PC-9 (cell line): ENCODE measurements at places on chromosomes 12 and 14.

GRCh38 chr14:83638748-83639504, 1891.0 kb upstream of the FLRT2 start:
- no peaks in the 10 kb centered on the region for H3K36me3 ChIP-seq
- peak overlapping the region; percentile 42; the same call in 1 of the 2 replicates for H3K4me3 ChIP-seq
- H3K27ac ChIP-seq: no peak overlapping the region
- no peak for DNase-seq

DNA sequence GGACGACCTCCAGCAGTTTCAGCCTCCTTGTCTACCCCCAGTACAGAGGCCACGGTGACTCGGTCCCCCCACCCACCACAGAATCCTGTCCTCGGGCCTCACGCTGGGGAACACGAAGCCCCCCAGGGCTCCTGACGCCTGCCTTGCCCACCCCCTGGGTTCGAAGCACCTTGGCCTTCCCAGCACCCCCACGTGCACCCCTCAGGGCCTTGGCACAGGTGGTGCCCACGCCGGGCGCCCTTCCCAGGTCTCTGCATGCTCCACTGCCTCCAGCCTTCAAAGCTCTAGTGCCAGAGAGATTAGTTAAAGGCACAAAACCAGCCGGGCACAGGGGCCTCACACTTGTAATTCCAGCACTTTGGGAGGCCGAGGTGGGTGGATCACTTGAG, 61.8 kb downstream of the NOC4L start:
- H3K27ac ChIP-seq: no peak overlapping the region
- peaks cover 99% of the 10 kb centered on the region for H3K27me3 ChIP-seq
- no peak for DNase-seq
- no peaks in the 10 kb centered on the region for H3K36me3 ChIP-seq
- H3K4me1 ChIP-seq: no peaks in the 10 kb centered on the region

- H3K27ac ChIP-seq: peak overlapping the region; percentile 89
- H3K36me3 ChIP-seq: no peaks in the 10 kb centered on the region
- H3K27me3 ChIP-seq: no peaks in the 10 kb centered on the region
These were observed 911 bp upstream of the SCNN1A start for GRCh38 chr12:6376079-6376869.

GRCh38 chr14:68683326-68683725, 109.5 kb downstream of the ZFP36L1 start:
- H3K27me3 ChIP-seq: no peaks in the 10 kb centered on the region
- peak overlapping the region; percentile 90 for H3K27ac ChIP-seq
- no peak overlapping the region for H3K4me3 ChIP-seq
- no peaks in the 10 kb centered on the region for H3K36me3 ChIP-seq
- no peak for DNase-seq
- peaks cover 73% of the 10 kb centered on the region for H3K4me1 ChIP-seq

DNA sequence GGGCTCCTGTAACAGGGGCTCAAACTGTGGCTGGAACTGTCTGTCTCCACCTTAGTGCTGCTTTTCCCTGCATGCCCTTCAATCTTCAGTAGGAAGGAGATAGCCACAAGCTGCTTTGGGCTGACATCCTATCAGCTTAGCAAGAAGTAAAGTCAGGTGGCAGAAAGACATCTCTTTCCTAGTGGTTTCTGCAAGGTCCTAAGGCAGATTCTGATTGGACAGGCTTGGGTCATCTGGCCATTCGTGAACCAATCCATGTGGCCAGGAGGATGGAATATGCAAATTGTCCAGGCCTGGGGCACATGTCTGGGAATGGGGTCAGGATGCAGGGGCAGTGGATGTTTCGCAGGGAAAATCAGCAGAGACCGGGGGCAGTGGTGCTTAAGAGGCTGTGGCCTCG, 5.2 kb downstream of the RITA1 start:
- H3K4me1 ChIP-seq: peaks cover 42% of the 10 kb centered on the region
- DNase-seq: no peak
- peaks cover 15% of the 10 kb centered on the region for H3K36me3 ChIP-seq
- no peak overlapping the region for H3K27ac ChIP-seq
- no peaks in the 10 kb centered on the region for H3K27me3 ChIP-seq
- no peak overlapping the region for H3K4me3 ChIP-seq

DNA sequence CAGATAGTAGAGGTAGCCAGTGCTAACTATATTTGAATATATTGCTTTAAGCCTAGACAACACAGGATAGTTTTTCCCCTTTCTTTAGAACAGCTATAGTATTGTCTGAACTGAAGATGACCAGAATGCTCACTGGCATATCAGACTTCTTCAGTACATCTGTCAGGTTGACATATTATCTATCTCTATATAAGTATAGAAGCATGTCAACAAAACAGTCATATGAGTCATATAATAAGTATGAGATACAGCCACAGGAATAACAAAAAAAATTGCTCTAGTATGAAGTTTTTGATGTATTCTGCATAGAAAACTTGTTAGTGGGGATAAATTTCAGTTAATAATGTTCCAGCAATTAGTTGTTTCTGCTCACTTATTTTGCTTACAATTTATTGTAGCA, 767.7 kb downstream of the LRFN5 start:
- no peak overlapping the region for H3K27ac ChIP-seq
- no peaks in the 10 kb centered on the region for H3K4me1 ChIP-seq
- no peak for DNase-seq
- H3K4me3 ChIP-seq: no peak overlapping the region

DNA sequence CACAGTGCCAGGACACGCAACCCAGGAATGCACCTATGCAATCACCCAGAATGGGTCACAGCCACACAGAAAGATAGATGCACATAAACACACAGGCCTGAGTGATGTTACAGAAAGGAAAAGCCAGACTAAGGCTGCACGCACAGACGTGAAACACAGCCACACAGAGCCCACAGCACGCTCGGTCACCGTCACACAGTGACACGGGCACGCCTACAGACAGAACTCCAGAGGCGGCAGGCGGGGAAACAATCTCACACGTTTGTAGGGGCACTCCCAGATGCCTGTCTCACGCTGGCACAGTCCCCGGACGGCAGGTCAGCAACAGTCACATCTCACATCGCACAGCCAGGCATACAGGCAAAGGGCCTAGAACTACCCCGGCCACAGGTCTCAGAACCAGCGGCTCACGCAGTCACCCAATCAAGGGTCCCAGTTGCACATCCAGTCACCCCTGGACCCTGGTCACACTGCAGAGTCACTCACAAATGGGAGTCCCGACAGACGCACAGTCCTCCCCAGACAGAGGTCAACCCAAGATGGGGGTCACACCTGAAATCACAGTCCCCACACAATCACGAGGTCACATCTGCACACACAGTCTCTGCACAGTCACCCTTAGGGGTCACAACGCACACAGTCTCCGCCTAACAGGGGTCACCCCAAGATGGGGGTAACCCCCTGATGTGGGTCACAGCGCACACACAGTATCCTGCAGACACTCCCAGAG, 790 bp downstream of the SSH1 start:
- no peaks in the 10 kb centered on the region for H3K27me3 ChIP-seq
- DNase-seq: peak; percentile 65
- peaks cover 41% of the 10 kb centered on the region for H3K4me1 ChIP-seq

- DNase-seq: no peak
- peaks cover 47% of the 10 kb centered on the region for H3K4me1 ChIP-seq
- no peak overlapping the region for H3K4me3 ChIP-seq
- H3K27me3 ChIP-seq: no peaks in the 10 kb centered on the region
- H3K27ac ChIP-seq: no peak overlapping the region
- H3K36me3 ChIP-seq: no peaks in the 10 kb centered on the region
These were observed 201.9 kb downstream of the DAD1 start for GRCh38 chr14:22386924-22387775.
